ENCODE measurements at places on chromosomes 1 and 21. TPM values are rescaled to one million over a fixed set of nuclear protein-coding genes. Genes with fewer than 3 reads are reported as not detected.

TEKT2 gene
- 0.15 TPM for total RNA-seq

GJA9 gene
- total RNA-seq: not detected

IFI44L gene
- total RNA-seq: 745 TPM

FLAD1 gene
- 33.9 TPM for total RNA-seq

CCDC185 gene
- total RNA-seq: not detected

BTBD19 gene
- 8.1 TPM for total RNA-seq

VANGL2 gene
- not detected for total RNA-seq

CCDC181 gene
- total RNA-seq: 0.91 TPM

CASZ1 gene
- 0.65 TPM for total RNA-seq

LMX1A gene
- not detected for total RNA-seq

LDLRAD1 gene
- not detected for total RNA-seq

CGN gene
- total RNA-seq: 0.30 TPM

ITLN2 gene
- total RNA-seq: not detected

CAPZB gene
- 107 TPM for total RNA-seq

CAPZA1 gene
- 277 TPM for total RNA-seq

SH3D21 gene
- total RNA-seq: 0.91 TPM

LENEP gene
- not detected for total RNA-seq

PAX7 gene
- total RNA-seq: not detected

SLAMF6 gene
- total RNA-seq: not detected

MYOM3 gene
- total RNA-seq: 0.30 TPM

GUCA2A gene
- not detected for total RNA-seq

ZYG11A gene
- 0.65 TPM for total RNA-seq

ZFP69B gene
- total RNA-seq: 3.2 TPM

PLPPR5 gene
- total RNA-seq: under 0.01 TPM

KCNQ4 gene
- total RNA-seq: under 0.01 TPM
